Stimulated activated CD4-positive, alpha-beta T cell treated with anti-CD3 and anti-CD28 coated beads, Interleukin-2, amount 100 ng/mL, for 24 hours (primary cell): ENCODE measurements at places on chromosomes 2 and 18.

- no peak for DNase-seq
These were observed 87.6 kb downstream of the SPATS2L start for GRCh38 chr2:200394045-200394444.

- DNase-seq: no peak
These were observed 143.9 kb upstream of the FN1 start for GRCh38 chr2:215579809-215580208.

DNA sequence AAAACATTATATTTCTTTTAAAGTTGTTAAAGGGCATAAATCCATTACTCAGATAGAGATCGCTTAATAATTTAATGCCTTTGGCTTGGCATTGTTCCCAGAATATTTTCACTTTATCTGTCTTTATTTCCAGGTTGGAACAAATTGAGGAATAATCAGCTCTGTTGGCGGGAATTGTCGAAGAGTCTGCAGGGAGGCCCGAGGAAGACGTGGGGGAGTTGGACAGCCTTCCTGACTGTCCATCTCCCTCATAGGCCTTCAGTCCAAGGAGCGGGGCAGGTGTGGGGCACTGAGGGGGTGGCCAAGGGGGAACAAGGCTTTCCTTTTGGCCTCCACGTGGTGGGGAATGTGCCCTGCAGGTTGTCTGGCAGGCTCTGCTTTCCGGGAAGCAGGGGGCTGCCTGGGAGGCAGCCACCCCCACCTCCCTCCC lies 179.6 kb downstream of the ZBTB7C start:
- DNase-seq: no peak

DNA sequence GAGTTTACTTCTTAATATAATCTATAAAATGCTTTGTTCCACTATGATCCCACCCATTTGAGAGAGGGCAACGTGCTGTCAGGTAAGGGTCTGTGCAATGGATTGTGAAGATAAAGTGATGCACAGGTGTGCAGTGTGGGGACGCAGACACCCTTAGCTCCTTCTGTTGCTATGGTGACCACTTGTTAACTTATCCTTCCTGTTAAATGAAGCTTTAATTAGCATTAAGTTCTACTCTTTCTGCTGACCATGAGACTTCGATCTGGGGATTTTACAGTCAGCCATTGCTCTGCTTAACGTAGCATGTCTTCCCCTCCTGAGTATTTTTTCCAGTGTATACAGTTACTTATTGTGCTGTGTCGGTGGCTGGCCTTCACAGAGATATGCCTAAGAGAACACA lies 23.1 kb upstream of the ALKAL2 start:
- DNase-seq: no peak

DNA sequence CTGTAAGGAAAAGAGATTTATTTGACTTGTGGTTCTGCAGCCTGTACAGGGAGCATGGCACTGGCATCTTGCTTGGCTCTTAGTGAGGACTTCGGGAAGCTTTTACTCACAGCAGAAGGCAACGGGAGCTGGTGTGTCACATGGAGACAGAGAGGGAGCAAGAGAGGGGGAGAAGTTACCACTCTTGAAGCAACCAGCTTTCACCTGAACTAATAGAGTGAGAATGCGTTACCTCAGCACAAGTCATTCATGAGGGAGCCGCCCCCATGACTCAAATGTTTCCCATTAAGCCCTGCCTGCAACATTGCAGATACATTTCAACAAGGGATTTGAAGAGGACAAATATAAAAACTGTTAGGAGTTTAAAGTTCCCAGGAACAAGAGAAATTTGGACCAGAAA lies 190.0 kb downstream of the CYRIA start:
- no peak for DNase-seq

DNA sequence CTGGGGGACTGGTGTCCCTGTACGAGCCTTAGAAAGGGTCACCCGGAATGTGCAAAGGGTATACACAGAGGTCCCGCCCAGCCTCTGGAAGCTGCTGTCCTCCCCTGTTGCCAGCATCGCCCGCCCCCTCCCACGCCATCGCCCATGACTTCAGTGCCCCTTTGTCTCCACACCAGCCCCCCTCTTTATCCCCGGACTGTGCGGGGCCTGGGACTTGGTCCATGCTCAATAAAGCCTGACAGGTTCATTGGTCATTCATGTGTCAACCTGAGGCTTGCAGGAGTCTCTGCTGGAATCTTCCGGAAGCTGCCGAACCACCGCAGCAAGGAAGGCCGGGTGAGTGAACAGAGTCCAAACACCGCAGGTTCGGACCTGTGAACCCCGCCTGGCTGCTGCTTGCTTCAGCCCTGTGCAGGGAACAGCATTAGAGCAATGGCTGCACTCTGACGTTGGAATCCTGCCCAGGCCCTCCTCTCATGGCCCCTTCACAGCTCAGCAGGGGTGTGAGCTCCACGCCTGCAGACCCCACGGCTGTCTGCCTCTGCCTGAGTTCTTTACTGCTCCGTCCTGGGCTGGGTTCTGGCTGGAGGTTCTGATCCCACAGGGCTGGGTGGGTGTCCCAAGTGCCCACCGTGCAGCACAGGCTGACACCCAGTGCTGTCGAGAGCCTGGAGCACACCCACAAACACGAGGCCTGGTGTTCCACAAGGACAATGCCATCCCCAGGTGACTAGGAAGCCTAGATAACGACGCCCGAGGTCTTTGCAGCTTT lies 96.5 kb downstream of the SEPTIN10 start:
- no peak for DNase-seq

DNA sequence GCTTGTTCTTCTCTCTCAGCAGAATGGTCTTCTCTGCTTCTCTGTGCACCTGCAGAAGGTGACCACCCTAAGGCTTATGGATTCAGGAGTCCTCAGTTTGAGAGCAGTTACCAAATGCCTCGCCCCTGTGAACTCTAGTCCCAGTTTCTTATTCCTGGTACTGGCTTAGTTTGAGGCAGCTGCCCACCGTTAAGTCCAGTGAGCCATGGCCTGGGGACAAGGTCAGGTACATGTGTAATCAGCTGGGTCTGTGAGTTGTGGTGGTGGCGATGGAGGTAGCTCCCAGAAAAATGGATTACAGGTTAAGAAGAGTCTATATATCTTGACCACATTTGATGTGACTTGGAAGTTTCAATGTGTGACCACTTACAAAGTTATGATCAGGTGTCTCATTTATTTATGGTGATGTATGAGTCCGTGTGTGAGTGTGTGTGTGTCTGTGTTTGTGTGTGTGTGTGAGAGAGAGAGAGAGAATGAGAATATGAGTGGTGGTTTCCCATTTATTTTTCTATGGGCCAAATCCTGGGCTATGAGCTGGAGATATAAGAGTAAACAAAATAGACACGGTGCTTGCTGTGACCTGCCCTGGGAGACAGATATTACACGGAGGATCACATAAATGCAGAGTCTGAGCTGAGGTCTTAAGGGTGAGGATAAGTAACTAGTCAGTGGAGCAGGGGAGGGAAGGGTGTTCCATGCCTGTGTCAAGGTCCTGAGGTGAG lies 13.0 kb upstream of the IL1RN start:
- DNase-seq: no peak

DNA sequence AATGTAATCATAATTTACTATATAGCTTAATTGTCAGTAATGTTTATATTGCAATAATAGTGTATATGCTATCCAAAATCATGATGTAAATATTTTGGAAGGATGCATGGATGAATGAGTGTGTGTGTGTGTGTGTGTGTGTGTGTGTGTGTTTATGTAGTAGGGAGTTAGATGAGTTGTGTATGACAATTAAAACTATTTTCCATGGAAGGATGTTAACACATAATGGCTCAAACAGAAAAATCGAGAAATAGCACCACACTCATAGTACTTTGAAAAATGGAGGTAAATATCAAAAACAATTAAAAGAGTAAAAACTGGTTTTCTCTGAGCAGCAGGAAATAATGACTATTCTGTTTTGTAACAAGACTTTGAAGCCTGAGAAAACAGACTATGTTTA lies 8.1 kb upstream of the IL36A start:
- DNase-seq: no peak

- DNase-seq: no peak
These were observed 400.5 kb upstream of the FSIP2 start for GRCh38 chr2:185338104-185338503.
